Stimulated activated CD4-positive, alpha-beta T cell treated with anti-CD3 and anti-CD28 coated beads, Interleukin-4, amount 100 ng/mL, for 24 hours (primary cell): ENCODE measurements at places on chromosomes 13 and 19.
A peak's percentile ranks its signal among the peaks of the same experiment; 100 is the strongest.

GRCh38 chr13:96130818-96131340, 41.0 kb downstream of the HS6ST3 start:
- no peak for DNase-seq

DNA sequence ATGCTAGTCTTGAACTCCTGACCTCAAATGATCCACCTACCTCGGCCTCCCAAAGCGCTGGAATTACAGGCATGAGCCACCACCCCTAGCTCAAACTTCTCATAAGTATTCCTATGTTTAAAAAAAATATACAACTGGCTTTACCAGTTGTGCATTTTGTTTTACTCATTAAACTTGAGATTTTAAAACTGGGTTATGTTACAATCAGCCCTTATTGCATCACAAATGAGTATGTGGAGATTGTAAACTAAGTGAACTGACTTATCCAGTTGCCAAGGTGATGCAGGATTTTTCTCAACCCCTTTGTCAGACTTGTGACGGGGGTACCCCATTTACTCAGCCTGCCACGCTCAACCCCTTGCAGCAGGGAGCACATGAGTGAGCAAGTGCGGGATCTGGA, 14.4 kb upstream of the GTF2F2 start:
- no peak for DNase-seq

GRCh38 chr13:27533155-27533643, 82.8 kb upstream of the MTIF3 start:
- peak; percentile 49 for DNase-seq

- peak; percentile 7 for DNase-seq
Measured at GRCh38 chr13:26529441-26529840, 28.0 kb upstream of the WASF3 start.

DNA sequence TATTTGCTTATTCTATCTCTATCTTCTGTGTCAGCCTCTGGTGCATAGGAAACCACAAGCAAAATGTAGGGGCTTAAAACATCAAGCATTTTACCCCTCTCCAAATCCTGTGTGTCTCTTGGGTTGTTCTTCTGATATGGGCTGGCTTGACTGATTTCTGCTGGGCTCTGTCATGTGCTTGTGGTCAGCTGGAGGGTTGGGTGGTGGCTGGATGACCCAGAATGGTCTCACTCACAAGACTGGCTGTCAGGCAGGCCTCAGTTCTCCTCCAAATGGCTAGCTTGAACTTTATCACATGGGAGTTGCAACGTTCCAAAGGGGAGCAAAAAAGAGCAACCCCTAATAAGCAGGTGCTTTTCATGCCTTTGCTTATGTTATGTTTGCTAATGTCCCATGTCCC, 9.6 kb upstream of the LYPD5 start:
- DNase-seq = no peak

DNA sequence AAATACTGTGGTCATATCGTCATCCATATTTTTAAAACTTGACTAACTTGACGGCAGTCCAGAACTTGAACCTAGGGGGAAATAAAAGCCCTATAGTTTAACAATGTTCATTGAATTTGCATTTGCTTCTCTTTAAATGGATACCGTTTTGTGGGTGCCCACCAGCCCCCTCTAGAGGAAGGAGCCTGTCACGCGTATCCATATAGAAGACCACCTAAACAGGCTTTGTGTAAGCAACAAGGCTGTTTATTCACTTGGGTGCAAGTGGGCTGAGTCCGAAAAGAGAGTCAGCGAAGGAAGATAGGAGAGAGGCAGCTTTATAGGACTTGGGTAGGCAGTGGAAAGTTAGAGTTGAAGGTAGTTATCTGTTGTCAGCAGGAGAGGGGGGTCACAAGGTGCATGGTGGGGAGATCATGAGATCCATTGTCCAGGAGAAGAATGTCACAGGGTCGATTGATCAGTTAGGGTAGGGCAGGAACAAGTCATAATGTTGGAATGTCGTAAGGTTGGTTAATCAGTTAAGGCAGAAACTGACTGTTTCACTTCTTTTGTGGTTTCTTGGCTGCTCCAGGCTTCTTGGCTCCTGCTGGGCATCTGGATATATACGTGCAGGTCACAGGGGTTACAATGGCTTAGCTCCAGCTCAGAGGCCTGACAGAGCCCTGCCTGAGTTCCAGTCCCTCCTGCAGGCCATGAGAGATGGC, 42.5 kb upstream of the ANKRD10 start:
- DNase-seq = no peak

- no peak for DNase-seq
Measured at GRCh38 chr19:53507523-53508442, 30.2 kb upstream of the ZNF331 start.

DNA sequence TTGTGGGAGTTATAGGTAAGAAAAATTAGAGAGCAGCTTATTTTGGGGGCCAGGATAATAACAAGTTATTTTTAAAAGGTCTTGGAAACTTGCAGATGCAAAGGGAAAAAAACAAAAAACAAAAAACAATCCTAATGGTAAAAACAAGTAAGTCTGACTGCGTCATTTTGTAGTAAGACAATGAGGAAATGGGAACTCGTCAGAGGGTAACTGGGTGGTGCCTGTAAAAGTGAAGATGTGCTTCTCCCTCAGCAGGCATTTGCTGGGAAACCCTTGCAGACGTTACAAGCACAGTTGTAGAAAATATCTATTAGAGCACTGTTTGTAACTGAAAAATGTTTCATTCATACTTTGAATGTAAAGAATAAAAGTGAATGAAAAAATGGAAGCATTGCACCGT, 2.2 kb upstream of the TNFSF13B start:
- DNase-seq = no peak

GRCh38 chr19:45142726-45143110, 18.1 kb downstream of the NKPD1 start:
- DNase-seq = no peak

- DNase-seq = no peak
Measured at GRCh38 chr13:60571571-60571970, 174.6 kb downstream of the TDRD3 start.

DNA sequence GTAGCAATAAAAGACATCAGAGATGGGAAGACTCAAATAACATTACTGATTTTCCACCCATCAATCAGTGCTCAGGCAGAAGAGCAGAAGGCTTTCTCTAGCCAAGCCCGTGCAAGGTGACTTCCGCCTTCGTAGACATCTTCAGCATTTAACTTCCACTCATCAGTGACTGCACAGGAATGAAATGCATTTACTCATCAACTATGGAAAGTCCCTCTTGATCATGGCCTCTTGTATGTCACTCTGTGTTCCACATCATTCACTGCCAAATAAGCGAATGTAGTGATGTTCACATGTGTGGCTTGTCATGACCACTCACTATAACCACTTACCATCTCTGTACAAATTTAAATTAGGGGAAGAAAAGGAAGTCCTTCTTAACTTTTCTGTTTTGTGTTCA, 49.4 kb downstream of the SACS start:
- DNase-seq = peak; percentile 26

- peak; percentile 45 for DNase-seq
Measured at GRCh38 chr19:6613711-6614110, 22.8 kb upstream of the CD70 start.

- no peak for DNase-seq
Measured at GRCh38 chr13:81493144-81493543, 1152.2 kb upstream of the SPRY2 start.

- DNase-seq = no peak
Measured at GRCh38 chr19:7861619-7862412, 12.4 kb downstream of the PRR36 start.

DNA sequence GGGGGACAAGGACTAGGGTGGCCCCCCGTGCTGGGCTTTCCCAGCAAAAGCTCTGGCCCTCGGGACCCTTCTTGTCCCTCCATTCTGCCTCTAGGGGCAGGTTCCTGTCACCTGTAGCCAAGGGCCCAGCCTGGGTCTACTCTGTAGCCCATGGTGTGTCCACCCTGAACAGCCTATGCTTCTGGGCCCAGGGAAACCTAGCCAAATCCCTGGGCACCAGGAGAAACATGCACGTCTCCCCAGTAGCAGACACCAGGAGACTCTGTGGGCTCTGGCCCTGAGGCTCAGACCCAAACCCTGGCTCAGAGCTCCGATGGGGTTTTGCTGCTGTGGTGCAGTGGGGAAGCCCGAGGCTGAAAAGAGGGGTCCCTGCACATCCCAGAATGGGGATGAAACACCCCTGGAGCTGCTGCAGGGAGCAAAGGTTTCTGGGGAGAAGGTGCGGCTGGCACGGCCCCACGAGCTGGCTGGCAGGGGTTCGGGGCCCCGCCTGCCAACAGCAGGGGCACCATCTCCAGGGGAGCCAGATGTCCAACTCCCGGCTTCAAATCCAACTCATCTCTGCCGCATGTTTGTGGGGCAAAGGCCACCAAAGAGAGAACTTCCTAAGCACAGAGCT, 18.2 kb downstream of the CEBPG start:
- no peak for DNase-seq

GRCh38 chr13:102642475-102642874, 45.7 kb downstream of the TPP2 start:
- no peak for DNase-seq

DNA sequence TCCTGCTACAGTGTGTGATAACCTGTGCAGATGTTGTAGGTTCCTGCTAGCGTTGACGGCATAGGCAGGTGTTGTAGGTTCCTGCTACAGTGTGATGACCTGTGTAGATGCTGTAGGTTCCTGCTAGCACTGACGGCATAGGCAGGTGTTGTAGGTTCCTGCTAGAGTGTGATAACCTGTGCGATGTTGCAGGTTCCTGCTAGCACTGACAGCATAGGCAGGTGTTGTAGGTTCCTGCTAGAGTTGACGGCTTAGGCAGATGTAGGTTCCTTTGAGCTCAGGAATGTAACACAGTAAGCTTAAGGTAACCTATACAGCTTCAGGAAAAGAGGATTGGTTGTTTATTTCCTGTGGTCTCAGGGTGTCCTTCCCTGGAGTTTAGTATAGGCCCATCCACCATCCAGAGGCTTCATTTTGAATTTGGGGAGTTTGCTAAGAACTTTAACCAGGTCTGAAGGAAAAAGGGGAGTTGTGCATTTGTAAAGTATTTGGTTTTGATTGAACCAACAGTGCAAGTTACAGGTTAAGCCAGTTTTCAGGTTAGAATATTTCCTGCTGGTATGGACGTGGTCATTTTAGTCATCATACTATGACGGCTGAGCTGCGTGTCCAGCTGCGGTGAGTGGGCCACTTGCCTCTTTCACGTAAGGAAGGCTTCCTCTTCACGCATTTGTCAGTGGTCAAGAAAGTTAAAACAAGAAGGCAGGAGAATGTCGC, 53.8 kb downstream of the ATP11A start:
- no peak for DNase-seq
